ENCODE measurements at places on chromosomes 3 and 15.

GRCh38 chr15:35769656-35770055, 223.7 kb upstream of the DPH6 start:
- no peak for DNase-seq
- H3K36me3 ChIP-seq = no peaks in the 10 kb centered on the region
- H3K27me3 ChIP-seq = no peaks in the 10 kb centered on the region
- H3K4me3 ChIP-seq = no peak overlapping the region
- no peaks in the 10 kb centered on the region for H3K4me1 ChIP-seq
- H3K27ac ChIP-seq = no peak overlapping the region

GRCh38 chr3:183230826-183231225, 22.2 kb upstream of the B3GNT5 start:
- no peak overlapping the region for H3K27ac ChIP-seq
- DNase-seq = no peak
- H3K4me1 ChIP-seq = no peaks in the 10 kb centered on the region
- H3K27me3 ChIP-seq = no peaks in the 10 kb centered on the region
- H3K4me3 ChIP-seq = no peak overlapping the region

- H3K4me3 ChIP-seq = no peak overlapping the region
- peaks cover 15% of the 10 kb centered on the region for H3K36me3 ChIP-seq
- no peaks in the 10 kb centered on the region for H3K27me3 ChIP-seq
- no peaks in the 10 kb centered on the region for H3K4me1 ChIP-seq
- no peak overlapping the region for H3K27ac ChIP-seq
These were observed 8.7 kb downstream of the CTDSPL2 start for GRCh38 chr15:44435893-44436667.

DNA sequence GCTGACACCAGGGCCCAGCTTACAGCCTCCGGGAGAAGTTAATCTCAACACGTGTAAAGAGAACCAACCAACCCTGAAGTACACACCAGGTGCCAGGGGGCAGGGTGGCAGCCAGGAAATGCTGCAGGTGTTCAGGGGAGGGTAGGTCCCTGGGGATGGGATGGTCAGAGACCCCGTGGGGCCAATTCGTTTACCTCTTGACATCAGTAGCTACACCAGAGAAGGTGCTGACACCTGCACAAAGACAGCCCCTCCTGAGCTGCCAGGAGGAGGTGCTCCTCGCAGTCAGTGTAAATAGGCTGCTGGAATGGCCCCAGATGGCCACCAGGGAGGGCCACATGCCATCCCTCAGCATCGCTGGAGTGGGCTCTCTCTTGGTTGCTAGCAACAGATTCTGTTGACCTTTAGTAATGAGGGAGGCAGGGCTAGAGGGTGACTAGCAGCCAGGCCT, 52.8 kb downstream of the CORO2B start:
- DNase-seq = no peak
- no peak overlapping the region for H3K27ac ChIP-seq
- H3K4me1 ChIP-seq = no peaks in the 10 kb centered on the region
- no peaks in the 10 kb centered on the region for H3K27me3 ChIP-seq

DNA sequence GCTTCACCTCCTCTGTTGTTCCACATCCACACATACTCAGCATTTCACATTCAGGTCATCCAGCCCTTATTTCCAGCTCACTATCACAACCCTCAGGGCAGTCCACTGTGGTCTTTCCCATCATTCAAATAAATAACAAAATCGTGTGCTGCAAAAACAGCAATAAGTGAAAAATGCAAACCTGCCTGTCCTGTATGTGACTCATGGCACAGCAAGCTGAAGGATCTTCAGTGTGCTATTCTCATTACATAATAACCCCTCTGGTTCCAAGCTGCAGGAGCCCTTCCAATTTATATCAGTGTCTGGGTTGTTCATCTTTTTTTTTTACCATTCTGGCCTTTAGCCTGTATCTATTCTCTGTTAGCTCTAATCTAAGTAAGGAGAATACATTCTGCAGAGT, 185.3 kb upstream of the UBE2E2 start:
- peaks cover 8% of the 10 kb centered on the region for H3K4me1 ChIP-seq
- no peak overlapping the region for H3K4me3 ChIP-seq
- H3K27me3 ChIP-seq = no peaks in the 10 kb centered on the region
- no peak overlapping the region for H3K27ac ChIP-seq
- DNase-seq = no peak

DNA sequence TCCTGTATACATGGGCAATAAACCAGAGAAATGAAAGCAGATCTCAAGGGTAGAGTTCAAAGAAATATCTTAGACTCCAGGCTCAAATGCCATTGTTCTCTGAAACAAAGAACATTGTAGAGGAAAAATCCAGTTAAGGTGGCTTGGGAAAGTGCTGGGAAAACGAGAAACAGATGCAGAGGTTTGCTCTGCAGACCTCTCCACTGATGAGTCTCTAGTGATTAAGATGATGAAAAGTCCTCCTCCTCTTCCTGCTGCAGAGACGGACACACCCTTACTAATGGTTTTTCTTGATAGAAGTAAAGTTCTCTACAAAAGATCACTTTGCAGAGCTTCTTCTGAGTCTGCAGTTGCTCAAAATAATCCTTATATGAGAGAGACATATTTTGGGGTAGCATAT, 264.7 kb downstream of the GABRG3 start:
- no peak overlapping the region for H3K4me3 ChIP-seq
- no peaks in the 10 kb centered on the region for H3K36me3 ChIP-seq
- no peaks in the 10 kb centered on the region for H3K27me3 ChIP-seq
- DNase-seq = no peak
- no peak overlapping the region for H3K27ac ChIP-seq

- H3K27ac ChIP-seq = no peak overlapping the region
- no peak overlapping the region for H3K4me3 ChIP-seq
- DNase-seq = no peak
- no peaks in the 10 kb centered on the region for H3K36me3 ChIP-seq
- no peaks in the 10 kb centered on the region for H3K4me1 ChIP-seq
These were observed 7.9 kb upstream of the DOCK3 start for GRCh38 chr3:50666837-50667236.

GRCh38 chr3:33758281-33758680, 40.1 kb upstream of the PDCD6IP start:
- no peaks in the 10 kb centered on the region for H3K27me3 ChIP-seq
- no peak overlapping the region for H3K4me3 ChIP-seq
- H3K27ac ChIP-seq = no peak overlapping the region
- no peaks in the 10 kb centered on the region for H3K36me3 ChIP-seq

GRCh38 chr3:150729682-150730360, 26.1 kb upstream of the ERICH6 start:
- no peaks in the 10 kb centered on the region for H3K36me3 ChIP-seq
- no peak for DNase-seq
- H3K4me3 ChIP-seq = no peak overlapping the region
- no peaks in the 10 kb centered on the region for H3K27me3 ChIP-seq
- H3K4me1 ChIP-seq = peaks cover 6% of the 10 kb centered on the region

- no peaks in the 10 kb centered on the region for H3K4me1 ChIP-seq
- no peak overlapping the region for H3K4me3 ChIP-seq
- no peaks in the 10 kb centered on the region for H3K27me3 ChIP-seq
These were observed 11.4 kb downstream of the LAMP3 start for GRCh38 chr3:183151086-183151485.

DNA sequence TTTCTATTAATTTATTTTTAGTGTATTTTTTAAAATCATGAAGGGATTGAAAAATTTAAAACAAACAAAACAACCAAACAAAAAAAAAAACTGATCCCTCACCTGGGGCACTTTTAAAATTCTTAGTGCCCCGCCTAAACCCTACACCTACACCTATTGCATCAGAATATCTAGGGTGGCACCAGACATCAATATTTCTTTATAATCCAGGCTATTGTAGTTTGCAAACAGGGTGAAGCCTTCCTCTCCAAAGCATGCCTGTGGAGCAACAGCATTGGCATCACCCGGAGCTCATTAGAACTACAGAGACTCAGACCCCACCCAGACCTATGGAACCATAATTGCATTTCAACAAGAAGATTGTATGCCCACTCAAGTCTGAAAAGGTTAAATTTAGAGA, 54.9 kb upstream of the ACP3 start:
- H3K4me3 ChIP-seq = no peak overlapping the region
- H3K27ac ChIP-seq = no peak overlapping the region
- no peaks in the 10 kb centered on the region for H3K36me3 ChIP-seq
- no peaks in the 10 kb centered on the region for H3K27me3 ChIP-seq
- no peak for DNase-seq

GRCh38 chr3:49872801-49873281, 3.1 kb upstream of the CAMKV start:
- H3K36me3 ChIP-seq = no peaks in the 10 kb centered on the region
- H3K4me1 ChIP-seq = peaks cover 12% of the 10 kb centered on the region
- no peak overlapping the region for H3K27ac ChIP-seq
- peaks cover 6% of the 10 kb centered on the region for H3K27me3 ChIP-seq

DNA sequence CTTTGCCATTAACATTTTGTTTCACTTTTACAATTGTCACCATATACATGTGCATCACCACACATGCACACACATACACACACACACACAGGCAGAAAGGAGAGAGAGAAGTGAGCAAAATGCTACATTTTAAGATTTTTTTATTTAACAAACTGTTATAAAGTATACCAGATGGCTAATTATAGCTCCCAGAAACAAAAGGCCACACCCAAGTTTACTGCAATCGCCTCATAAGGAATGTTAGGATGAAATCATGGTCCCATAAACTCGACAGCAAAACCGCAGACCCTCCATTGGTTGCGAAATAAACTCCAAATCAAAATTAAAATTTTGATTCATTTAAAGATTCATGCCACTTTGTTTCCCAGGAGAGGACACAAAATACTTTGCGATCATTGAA, 16.1 kb upstream of the C15orf61 start:
- no peak overlapping the region for H3K4me3 ChIP-seq
- H3K36me3 ChIP-seq = peaks cover 4% of the 10 kb centered on the region
- no peaks in the 10 kb centered on the region for H3K27me3 ChIP-seq
- H3K4me1 ChIP-seq = no peaks in the 10 kb centered on the region
- no peak overlapping the region for H3K27ac ChIP-seq
- no peak for DNase-seq

- no peaks in the 10 kb centered on the region for H3K36me3 ChIP-seq
- H3K4me1 ChIP-seq = no peaks in the 10 kb centered on the region
- no peak overlapping the region for H3K4me3 ChIP-seq
These were observed 166.6 kb upstream of the ZNF717 start for GRCh38 chr3:75951941-75952340.

- H3K27me3 ChIP-seq = no peaks in the 10 kb centered on the region
- H3K36me3 ChIP-seq = no peaks in the 10 kb centered on the region
- H3K27ac ChIP-seq = no peak overlapping the region
- H3K4me3 ChIP-seq = no peak overlapping the region
These were observed 549.0 kb downstream of the IGSF11 start for GRCh38 chr3:118485693-118486092.

DNA sequence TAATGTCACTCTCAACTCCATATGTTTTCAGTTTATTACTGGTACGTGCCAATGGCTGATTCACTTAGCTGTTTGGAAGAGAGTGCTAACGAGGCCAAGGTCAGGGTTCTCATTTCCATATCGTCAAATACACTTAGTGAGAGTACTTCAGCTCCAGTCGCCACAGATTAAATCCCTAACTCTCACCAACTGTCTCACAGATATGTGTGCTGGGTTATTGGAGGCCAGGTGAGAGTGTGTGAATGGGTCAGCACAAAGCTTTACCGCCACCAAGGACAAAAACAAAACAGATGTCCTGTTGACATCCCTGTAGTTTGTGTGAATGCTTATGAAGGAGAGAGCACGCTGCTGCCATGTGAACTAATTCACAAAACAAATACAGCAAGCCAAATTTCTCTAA, 133.5 kb upstream of the TBL1XR1 start:
- H3K27ac ChIP-seq = no peak overlapping the region
- H3K4me3 ChIP-seq = no peak overlapping the region
- peaks cover 19% of the 10 kb centered on the region for H3K4me1 ChIP-seq
- no peaks in the 10 kb centered on the region for H3K36me3 ChIP-seq
- no peak for DNase-seq

DNA sequence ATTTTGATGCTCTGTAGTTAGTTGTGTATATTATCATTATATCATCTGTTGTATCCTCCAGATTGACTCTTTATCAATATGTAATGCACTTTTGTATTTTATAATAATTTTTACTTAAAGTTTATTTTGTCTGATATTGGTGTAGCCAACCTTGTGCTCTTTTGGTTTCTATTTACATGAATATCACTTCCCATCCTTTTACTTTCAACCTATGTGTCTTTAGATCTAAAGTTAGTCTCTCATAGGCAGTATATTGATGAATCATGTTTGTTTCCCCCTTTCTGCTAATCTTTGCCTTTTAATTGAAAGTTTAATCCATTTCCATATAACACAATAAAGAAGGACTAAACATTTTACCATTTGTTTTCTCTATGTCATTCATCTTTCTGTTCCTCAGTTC, 28.1 kb upstream of the CD200R1L start:
- H3K36me3 ChIP-seq = no peaks in the 10 kb centered on the region
- H3K27ac ChIP-seq = no peak overlapping the region
- H3K27me3 ChIP-seq = no peaks in the 10 kb centered on the region
- DNase-seq = no peak

- no peak overlapping the region for H3K4me3 ChIP-seq
- no peaks in the 10 kb centered on the region for H3K27me3 ChIP-seq
- H3K36me3 ChIP-seq = no peaks in the 10 kb centered on the region
- no peak overlapping the region for H3K27ac ChIP-seq
- peaks cover 13% of the 10 kb centered on the region for H3K4me1 ChIP-seq
These were observed 24.8 kb downstream of the SLC28A2 start for GRCh38 chr15:45276831-45277230.

DNA sequence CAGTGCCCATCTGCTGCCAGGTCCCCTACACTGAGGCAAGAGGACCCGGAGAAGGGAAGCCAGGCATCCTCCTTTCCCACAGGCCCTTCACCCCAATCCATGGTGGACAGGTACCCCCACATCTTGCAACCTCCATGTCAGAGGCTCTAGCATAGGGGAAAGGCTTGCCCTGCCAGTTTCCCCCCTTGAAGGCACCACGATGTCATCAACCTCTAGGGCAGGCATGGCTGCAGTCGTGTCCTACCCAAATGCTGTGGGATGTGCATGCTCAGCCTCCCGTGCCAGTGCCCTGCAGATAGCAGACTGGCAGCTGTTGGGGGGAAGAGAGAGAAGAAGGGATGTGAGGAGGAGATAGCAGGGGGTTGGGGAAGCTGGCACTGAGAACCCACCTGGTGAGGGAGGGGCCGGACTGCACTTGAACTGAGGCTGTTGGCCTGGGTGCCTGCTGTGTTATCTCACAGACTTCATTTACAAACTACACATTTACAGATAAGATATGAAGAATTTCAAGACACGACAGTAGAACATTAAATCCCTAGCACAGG, 197.5 kb downstream of the ADAMTS9 start:
- no peaks in the 10 kb centered on the region for H3K27me3 ChIP-seq
- no peak overlapping the region for H3K4me3 ChIP-seq
- no peaks in the 10 kb centered on the region for H3K36me3 ChIP-seq
- no peak for DNase-seq

DNA sequence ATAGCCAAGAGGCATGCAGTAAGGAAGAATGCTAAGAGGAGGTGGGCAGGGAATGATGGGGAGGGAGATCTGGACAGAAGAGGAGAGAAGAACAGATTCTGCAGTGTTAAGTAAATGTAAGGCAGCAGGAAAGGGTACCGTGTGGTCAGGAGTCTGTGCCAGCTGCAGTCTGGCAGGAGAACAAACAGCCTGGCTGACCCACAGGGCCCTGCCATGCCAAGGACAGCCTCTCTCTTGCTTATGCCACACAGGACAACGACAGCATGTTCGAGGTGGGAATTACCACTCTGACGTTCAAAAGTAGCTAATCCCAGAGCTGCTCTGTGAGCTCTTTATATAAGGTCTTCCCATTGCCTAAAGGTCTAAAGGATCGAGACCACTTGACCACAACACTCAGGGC, 31.3 kb downstream of the DAPK2 start:
- no peaks in the 10 kb centered on the region for H3K27me3 ChIP-seq
- H3K4me1 ChIP-seq = no peaks in the 10 kb centered on the region
- H3K4me3 ChIP-seq = no peak overlapping the region
- H3K36me3 ChIP-seq = no peaks in the 10 kb centered on the region
- no peak overlapping the region for H3K27ac ChIP-seq

Measured in tibial artery (tissue), 4 donors.